ENCODE measurements at places on chromosomes 2 and 18.

DNA sequence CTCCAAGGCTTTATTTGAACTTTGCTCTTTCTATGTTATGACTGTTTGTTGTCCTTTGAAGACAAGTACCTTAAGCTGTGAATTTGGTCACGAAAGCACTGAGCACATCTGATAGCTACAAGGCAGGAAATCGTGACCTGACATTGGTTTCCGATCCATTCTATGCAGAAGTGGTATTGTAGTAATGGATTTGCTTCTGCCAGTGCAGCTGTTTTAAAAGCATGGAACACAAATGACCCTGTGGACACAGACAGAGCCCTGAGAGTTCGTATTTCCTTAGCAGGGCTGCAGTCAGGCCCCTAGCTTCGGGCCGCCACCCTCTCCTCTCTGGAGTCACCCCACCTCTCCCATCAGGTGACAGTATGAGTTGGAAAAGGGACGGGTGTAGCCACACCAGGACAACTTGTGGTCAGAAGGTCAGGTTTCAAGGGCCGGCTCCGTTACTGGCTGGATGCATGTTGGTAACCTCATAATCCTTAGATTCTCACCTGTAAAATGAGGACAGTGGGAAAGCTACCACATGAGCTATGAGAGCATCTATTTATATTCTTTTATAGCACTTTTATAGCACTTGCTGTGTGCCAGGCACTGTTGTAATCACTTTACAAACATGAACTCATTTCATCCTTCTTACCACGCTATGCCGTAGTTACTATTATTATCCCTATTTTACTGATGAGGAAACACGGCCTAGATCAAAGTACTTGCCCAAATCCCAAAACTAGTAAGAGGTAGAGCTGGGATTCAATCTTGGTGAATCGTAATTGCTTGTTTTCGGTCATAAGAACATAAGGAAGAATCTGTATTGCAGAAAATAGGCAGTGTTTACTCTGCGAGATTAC lies 70.2 kb downstream of the SPATS2L start:
- no peak for ATAC-seq

GRCh38 chr18:41923446-41923845 lies 31.6 kb upstream of the PIK3C3 start:
- ATAC-seq, result no peak

- ATAC-seq, result no peak
These were observed 223.5 kb downstream of the EIPR1 start for GRCh38 chr2:3154146-3154545.

DNA sequence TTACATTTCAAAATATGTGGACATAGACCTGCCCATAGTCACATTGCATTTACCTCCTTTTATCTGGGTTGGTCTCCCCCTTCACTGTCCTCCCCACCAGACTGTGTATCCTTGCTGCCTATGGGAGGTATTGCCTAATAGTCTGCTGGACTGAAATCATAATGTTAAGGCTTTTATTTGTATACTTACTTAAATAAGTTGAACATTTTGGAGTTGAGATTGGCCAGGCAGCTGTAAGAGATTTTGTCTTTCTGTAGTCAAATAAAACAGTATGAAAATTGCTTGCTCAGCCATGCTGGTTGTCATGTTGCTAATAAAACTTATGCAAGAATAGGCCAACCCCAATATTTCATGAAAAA lies 280.9 kb downstream of the PTPRM start:
- no peak for ATAC-seq

DNA sequence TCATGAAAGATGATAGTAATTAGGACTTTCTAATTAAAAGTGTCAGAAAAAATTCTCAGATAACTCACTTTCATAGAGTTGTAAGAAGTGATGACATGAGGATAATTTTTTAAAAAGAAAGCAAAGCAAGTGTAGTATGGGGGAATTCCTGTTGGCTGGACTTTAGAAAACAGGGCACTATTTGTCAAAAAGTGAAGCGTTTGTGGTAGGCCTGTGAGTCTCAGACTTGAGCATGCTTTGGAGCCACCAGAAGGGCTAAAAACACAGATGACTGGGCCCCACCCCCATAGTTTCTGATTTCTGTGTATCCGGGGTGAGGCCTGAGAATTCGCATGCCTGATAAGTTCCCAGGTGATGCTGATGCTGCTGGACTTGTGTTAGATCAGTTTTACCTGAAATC lies 222.6 kb upstream of the LRRTM1 start:
- ATAC-seq, result no peak

DNA sequence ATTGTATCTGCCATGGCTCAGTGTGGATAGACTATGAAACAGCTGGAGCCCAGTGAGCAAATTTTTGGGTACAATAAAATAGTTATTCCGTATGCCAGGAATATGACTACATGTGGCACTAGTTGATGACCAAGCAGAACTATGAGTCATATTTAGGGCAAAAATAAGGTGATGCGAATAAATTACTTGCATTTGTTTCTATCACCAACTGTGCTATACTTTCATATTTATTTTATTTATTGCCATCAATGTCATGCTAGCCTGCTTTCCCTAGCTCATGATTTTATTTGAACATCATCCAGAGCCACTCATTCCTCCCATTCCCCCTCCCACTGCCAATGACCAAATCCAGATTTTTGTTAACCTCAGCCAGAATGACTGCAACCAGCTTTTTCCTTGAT lies 13.3 kb upstream of the FAP start:
- ATAC-seq, result peak; percentile 59

DNA sequence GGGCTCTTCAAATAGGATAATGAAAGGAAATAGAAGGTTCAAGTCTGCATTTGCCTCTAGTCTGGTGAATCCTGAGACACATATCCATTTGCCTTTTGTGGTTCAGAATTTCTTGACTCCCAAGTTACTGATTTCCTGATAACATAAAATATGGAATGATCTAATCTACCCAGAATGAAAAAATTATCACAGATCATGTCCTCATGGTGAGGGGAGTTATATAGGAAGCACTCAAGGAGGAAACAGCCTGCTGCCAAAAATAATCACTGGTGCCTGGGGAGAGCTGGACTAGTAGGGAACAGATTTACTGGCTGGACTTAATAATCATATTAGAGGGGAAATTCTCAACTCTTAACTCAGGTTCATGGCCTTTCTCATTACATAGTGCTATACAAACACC lies 95.5 kb upstream of the STK17B start:
- ATAC-seq, result peak; percentile 74

GRCh38 chr2:60925994-60926740 lies 44.8 kb downstream of the REL start:
- ATAC-seq, result no peak

GRCh38 chr2:37390777-37391176 lies 46.3 kb downstream of the QPCT start:
- peak; percentile 22 for ATAC-seq

DNA sequence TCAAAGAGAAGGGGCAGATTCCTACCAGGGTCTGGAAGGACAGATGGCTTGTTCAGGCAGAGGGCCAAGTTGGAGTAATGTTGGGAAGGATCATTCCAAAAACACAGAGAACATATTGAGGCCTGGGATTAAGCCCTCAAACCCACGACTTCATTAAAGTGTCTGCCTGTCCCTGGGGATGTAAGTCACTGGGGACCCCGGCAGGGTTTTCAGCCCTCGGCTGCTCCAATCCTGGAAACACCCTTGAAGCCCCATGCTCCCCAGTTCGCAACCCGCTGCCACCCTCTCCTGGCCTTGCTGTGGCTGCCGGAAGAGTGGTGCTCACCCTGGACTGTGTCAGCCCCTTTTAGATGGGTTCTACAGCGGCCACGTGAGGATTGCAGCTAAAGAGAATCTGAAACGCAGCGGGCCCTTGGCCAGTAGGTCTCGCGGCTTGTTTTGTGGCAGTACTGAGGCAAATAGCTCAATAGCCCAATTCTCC lies 79.9 kb downstream of the EPAS1 start:
- ATAC-seq, result peak; percentile 23
